Activated CD4-positive, alpha-beta T cell treated with anti-CD3 and anti-CD28 coated beads, Interleukin-2, amount 50 U/mL, for 4 hours (primary cell): ENCODE measurements at places on chromosomes 4 and X.

- no peak for DNase-seq
These were observed 57.1 kb downstream of the RELL1 start for GRCh38 chr4:37628977-37629609.

GRCh38 chrX:10554612-10555270, 65.6 kb downstream of the MID1 start:
- DNase-seq = no peak

DNA sequence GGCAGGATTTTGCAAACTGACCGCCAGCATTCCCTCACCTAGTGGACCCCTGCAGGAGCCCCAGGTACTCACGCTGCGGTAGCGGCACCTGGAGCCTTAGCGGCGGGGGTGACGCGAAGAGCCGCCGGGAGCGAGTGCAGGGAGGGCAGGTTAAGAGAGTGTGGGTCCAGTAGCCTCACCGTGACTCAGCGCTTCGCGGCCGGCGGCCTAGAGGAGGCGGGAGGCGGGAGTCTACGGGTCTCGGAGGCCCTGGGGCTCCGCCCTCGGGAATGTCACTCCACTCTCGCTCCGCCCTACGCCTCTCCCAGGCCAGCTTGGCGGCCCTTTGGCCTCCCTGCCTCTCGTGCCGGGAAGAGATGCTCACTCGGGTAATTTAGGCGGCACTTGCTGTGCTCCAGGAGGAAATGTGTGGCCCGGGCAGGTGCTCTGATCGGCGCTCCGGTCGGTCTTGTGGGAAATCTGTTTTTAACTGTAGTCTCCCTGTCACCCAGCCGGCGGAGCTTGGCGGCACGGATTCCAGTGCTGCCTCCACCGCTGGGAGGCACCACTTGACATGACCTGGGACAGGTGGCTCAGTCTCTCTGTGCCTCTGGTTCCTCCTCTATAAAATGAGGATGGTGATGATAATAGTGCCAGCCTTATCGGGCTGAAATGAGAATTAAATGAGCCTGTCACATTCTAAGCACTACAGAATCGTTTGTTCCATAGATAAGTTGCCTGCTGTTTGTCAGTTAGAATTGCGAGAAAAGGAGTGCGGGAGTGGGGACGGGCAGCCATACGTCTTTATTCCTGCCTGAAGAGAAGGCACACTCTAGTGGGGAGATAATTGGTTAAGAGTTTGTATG, at the start of gene PIR:
Gene PIR (minus strand): TSS at position 216 of the 845 bp plus-strand sequence. CDS start 2,076 bp downstream, outside the sequence.
- peak; percentile 13 for DNase-seq

- DNase-seq = no peak
These were observed 16.5 kb downstream of the ENPP6 start for GRCh38 chr4:184201179-184201578.

- DNase-seq = no peak
These were observed 5.1 kb upstream of the CXCL8 start for GRCh38 chr4:73735231-73735630.

DNA sequence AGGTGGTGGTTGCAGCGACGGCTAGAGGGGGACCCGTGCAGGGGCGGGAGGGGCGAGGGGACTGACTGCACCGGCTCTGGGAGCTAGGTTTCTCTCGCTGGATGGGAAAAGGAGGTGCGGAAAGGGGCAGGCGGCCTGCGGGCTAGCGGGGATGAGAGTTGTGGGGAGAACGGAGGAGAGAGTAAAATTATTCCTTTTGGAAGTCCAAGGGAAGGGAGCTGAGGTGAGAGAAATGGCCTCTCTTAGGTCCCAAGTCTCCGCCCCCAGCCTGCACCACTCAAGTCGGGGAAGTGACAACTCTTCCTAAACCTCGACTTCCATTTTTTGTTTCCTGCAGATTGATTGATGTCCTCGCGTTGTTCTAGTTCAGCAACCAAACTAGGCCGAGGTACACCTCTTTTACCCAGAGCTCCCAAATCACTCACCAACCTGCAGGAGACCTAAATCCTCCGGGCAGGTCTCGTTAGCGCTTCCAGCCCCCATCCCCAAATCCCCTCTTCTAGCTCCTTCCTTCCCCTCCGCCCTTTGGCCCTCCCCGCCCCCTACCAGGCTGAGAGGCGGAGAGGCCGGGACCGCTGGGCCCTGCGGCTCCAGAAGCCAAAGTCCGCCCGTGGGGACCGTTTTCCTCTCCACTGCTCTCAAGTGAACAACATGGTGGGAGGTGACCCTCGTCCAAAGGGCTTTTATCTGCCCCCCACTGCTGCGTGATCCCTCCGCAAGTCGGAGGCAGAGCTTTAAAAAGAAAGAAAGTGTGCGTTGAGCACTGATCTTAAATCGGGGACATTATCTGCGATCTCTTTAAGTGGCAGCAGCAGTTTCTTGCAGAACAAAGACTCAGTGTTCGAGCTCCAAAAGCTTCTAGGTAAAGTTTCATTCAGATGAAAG, 7.3 kb downstream of the PITX2 start:
- no peak for DNase-seq

DNA sequence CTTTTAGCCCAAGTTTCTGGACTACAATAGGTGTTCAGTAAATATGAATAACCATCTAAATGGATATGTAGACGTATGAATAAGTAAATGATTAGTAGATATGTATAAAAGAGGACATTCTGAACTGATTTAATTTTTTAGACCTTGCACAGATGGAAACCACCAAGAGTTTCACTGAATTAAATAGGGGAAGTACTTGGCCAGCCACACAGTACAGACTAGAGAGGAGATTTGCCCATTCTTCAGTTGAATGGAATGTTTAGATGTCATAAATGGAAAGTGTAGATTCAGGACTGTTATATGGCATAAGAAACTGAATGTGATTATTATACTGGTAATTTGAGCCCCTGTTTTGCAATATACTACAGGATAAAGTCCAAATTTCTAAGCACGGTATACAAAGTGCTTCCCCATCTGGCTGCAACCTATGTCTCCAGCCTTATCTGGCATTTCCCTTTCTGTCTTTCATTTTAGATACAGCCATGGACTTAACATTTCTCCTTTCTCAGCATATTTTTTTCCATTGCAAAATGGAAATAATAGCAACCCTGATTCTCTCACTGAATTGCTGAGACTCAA, 137.8 kb upstream of the HS3ST1 start:
- no peak for DNase-seq

- DNase-seq = no peak
These were observed 189.2 kb downstream of the GPM6A start for GRCh38 chr4:175622887-175623286.

GRCh38 chr4:171042989-171043524, 770.1 kb upstream of the GALNTL6 start:
- no peak for DNase-seq

DNA sequence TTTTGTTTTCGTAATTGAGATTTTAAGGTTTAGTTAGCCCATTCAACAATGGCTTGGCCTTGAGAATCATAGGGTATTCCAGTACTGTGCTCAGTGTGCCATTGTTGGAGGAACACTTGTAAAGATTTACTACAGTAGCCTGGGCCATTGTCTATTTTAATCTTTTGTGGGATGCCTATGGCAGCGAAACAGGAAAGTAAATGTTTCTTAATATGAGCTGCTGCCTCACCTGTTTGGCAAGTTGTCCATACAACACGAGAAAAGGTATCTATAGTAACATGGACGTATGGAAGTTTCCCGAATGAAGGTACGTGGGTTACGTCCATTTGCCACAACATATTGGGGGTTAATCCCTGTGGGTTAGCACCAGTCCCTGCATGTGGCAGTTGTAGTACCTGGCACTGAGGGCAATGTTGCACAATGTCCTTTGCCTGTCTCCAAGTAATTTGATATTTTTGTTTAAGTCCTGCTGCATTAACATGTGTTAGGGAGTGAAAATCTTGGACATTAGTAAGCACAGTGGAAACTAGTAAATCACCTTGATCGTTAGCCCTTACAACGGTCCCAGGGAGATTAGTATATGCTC, 38.6 kb upstream of the AADAT start:
- no peak for DNase-seq

DNA sequence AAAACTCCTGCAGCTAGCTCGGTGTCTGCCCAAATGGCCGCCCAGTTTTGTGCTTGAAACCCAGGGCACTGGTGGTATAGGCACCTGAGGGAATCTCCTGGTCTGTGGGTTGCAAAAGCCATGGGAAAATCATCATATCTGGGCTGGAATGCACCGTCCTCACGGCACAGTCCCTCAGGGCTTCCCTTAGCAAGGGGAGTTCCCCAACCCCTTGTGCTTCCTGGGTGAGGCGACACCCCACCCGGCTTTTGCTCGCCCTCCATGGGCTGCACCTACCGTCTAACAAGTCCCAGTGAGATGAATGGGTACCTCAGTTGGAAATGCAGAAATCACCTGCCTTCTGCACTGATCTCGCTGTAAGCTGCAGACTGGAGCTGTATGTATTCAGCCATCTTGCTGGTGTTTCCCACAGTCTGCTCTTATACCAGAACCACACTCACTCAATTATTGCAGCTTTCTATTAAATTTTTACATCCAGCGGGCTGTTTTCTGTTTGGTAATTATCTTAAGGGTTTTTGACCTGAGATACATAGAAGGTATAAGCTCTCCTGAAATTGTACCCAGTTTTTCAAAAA, 36.7 kb upstream of the NPNT start:
- no peak for DNase-seq

GRCh38 chrX:119503484-119503861, 35.2 kb downstream of the SLC25A5 start:
- no peak for DNase-seq

- no peak for DNase-seq
These were observed 16.5 kb upstream of the SYNPO2 start for GRCh38 chr4:118872181-118872580.

GRCh38 chr4:106366026-106366425, 2.6 kb downstream of the GIMD1 start:
- no peak for DNase-seq

DNA sequence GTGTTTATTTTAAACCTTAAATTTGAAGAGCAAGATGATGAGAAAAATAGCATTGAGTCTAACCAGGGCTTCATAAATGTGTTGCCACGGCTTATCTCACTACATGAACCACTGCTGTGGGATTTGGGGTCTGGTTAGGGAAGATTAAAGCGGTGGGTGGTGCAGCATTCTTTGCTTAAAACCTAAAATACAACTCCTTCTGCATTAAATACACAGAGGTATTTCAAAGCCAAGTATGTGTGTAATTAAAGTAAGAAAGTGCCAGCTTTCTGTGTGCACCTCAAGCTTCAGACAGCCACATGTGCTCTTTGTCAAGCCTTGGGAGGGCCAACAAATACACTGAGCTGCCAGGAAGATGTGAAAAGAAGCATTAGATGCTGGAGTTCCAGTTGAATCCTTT, 128.0 kb downstream of the CPE start:
- DNase-seq = no peak

DNA sequence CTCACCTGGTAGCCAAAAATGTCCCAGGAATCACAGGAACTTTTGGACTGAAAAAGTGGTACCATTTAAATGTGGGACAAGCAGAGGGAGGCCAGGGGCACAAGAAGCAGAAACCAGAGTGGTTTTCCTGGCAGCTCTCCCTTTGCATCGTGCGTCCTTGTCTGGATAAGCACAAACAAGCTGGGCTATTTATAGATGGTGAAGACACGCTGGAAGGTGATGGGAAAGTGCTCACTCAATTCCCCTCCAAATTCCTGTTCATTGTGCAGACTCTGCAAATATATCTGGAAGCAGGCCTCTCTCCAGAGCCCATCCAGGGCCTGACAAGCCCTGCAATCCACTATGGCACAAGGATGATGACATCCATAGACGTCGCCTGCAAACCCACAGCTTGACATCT, 63.6 kb upstream of the MAP3K15 start:
- no peak for DNase-seq

DNA sequence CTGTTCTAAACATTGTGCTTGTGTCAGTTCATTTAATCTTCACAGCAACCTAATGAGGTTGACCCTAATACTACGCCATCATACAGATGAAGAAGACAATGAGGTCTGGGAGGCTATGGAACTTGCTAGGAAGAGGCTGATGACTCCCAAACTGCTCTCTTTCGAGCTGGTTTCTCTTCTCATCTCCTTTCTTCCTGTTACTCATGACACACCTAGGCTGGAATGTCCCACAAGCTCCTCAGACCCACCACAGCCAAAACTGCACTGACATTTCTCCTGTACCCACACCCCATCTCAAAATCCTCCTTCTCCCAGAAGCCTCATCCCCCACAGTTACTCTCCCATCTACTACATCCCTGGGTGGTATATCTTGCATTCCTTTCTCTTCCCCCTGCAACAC, 27.4 kb upstream of the PJA1 start:
- no peak for DNase-seq

DNA sequence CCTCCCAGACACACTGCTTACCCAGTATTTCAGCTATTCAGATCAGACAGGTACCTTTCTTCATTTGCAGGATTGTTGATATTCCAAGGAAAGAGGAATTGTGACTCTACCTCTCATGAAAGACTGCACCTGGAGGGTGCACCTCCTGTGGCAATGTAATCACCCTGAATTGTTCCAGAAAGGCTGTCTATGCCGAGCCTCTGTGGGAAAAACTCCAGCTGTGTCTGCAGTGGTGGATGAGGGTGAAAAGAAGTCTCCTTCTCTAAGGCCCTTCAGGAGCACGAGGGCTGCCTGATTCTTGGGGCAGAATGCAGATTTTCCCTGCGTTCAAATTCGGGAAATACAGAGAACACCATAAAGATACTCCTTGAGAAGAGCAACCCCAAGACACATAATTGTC, 108.2 kb upstream of the ADAMTS3 start:
- DNase-seq = no peak

- DNase-seq = no peak
These were observed 20.1 kb upstream of the AP1S2 start for GRCh38 chrX:15874672-15875071.

DNA sequence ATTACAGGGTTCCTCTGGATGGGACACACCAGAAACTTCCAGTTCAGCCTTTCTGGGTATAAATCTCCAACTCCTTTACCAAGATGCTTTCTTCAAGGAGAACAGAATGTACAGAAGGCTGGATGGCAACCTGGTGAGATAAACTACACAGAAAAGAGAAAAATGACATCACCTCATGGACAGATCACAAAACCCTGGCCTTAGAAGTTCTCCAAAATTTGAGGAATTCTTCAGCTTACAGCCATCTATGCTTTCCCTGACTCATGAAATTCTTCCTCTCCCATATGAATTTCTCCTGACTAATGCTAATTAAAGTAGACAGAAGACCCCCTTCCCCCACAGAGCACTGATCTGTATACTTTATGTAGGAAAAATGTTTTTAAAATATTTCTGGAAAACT, 345.4 kb downstream of the STIM2 start:
- no peak for DNase-seq

DNA sequence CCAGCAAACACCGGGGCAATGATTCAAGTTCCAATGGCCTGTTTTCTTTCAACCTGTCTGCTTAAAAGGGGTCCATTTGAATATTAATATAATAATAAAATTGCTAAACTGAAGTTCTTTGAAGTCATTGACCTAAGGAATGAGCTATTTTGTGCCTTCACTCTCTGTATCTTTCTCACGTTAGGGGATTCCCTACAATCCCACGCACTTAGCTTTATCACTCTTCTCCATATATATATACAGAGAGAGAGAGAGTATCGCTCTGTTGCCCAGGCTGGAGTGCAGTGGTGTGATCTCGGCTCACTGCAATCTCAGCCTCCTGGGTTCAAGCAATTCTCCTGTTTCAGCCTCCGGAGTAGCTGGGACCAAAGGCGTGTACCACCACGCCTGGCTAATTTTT, 83.9 kb upstream of the NWD2 start:
- no peak for DNase-seq
